ENCODE measurements at places on chromosomes 2 and 18. TPM values are rescaled to one million over a fixed set of nuclear protein-coding genes. Genes with fewer than 3 reads are reported as not detected.

GPR155 gene
- 9.5 TPM for total RNA-seq

LAMA3 gene
- not detected for total RNA-seq

ZNF385B gene
- not detected for total RNA-seq

TCF23 gene
- not detected for total RNA-seq

SLC8A1 gene
- 0.12 TPM for total RNA-seq

NAT8 gene
- total RNA-seq = not detected

NFATC1 gene
- total RNA-seq = 85.4 TPM

UGT1A10 gene
- not detected for total RNA-seq

TEKT4 gene
- total RNA-seq = not detected

GNAL gene
- total RNA-seq = not detected

CTNNA2 gene
- total RNA-seq = not detected

ANKRD30B gene
- total RNA-seq = not detected

TANC1 gene
- total RNA-seq = 0.63 TPM

CDCA7 gene
- 64.1 TPM for total RNA-seq

KRTCAP3 gene
- total RNA-seq = 6.4 TPM

DPP4 gene
- 30.7 TPM for total RNA-seq

CCDC85A gene
- total RNA-seq = not detected

GLB1L gene
- total RNA-seq = 4.8 TPM

PRKAG3 gene
- total RNA-seq = not detected

CYP26B1 gene
- not detected for total RNA-seq

TSPYL6 gene
- not detected for total RNA-seq

Measured in activated CD4-positive, alpha-beta memory T cell treated with anti-CD3 and anti-CD28 coated beads for 36 hours (primary cell).